Endothelial cell of coronary artery (primary cell): ENCODE measurements at places on chromosomes 1 and 21. TPM values are rescaled to one million over a fixed set of nuclear protein-coding genes. Genes with fewer than 3 reads are reported as not detected.

FCER1G gene
- total RNA-seq: 0.36 and 0.47 TPM in 2 replicates

PGLYRP4 gene
- not detected in 2 replicates for total RNA-seq

SPATC1L gene
- 4.0 and 6.7 TPM in 2 replicates for total RNA-seq

CELA2B gene
- not detected in 2 replicates for total RNA-seq

NBPF6 gene
- total RNA-seq: not detected in 2 replicates

NUF2 gene
- total RNA-seq: 8.1 and 18.3 TPM in 2 replicates

TSEN15 gene
- total RNA-seq: 21.2 and 23.0 TPM in 2 replicates

KIF17 gene
- total RNA-seq: 0.54 and 1.4 TPM in 2 replicates

SPRR2A gene
- not detected in 2 replicates for total RNA-seq

MYOM3 gene
- total RNA-seq: 0.09 and 0.28 TPM in 2 replicates

RGS13 gene
- total RNA-seq: not detected in 2 replicates
